ENCODE measurements at places on chromosomes 16 and 17. TPM values are rescaled to one million over a fixed set of nuclear protein-coding genes. Genes with fewer than 3 reads are reported as not detected.

- no peak for DNase-seq
Measured at GRCh38 chr17:17815062-17815406, 21.8 kb downstream of the SREBF1 start.

DNA sequence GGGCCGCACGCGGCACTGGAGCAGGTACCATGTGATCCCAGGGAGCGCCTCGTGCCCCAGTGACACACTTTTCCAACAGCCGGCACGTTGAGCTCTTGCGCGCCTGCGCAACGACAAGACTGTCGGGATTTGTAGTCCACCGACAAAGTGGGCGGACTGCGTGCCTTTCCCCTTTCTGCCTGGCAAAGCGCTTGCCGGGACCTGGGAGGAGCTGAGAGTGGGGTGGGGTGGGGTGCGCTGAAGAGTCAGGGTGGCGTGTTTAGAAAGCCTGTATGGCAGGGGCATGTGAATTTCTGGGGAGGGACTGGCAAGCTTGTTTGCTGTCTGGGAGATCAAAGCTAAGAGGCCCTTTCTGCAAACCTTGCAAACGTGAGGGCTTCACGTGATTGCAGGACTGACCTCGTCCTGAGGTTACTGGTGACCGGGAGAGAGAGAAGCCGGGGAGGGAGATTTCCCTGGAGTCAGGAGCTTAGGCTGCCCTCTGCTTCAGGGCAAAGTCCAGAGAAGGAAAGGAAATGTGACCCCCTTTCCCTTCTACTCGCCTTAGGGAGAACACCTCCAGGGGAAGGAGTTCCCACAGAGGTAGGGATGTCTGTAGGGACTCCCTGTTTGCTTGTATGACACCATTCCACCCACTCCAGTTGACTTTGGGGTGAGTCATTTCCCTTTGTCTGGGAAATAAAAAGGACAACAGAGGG, 429 bp upstream of the NR1D1 start:
- peak; percentile 99 for DNase-seq

DNA sequence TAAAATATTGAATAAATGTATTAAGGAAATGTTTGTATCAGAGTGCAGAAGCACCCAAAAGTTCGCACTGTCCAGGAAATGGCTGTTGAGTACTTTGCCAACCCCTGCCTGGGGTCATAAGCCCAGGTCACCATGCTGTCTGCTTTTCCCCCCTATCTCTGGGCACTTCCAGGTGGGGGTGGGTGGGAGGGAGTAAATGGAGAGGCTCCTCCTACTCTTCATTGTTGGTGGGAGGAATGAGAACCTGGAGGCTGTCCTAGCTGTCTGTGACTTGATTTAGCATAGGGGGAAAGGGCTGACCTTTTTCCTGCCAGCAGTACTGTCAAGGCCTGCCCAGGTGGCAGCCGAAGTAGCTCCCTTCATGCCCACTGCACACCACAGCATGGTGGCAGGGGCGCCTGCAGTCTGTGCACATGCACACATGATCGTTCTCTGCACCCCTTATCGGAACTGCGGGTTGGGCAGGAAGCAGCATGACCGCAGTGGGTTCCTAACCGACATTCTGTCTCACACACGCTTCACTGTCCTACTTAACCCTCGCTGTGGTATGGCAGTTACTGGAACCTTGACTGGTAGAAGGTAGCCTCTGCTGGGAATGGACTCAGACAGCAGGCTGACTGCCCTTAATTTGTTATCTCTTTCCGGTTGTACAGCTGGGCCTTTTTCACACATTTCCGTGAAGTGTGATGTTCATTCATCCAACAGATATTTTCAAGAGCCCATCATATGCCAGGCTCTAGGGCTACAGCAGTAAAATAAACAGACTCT, 41.5 kb downstream of the LDHD start:
- peak; percentile 49 for DNase-seq

DNA sequence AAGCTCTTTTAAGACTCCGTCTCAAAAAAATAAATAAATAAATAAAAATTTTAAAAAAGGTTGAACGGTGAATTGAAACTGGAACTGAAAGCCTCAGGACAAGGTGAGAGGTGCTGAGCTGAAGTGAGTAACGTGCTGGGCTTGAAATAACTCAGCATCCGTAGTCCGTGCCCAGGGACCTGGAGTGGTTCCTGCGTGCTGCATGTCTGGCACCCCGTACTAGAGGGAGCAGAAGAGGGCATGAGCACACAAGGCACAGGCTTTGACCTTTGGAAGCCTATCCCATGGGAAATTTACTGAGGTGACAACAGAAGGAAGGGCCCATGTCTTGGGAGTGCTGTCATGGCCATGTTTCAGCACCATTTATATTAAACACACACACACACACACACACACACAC, 4.5 kb upstream of the MEIOB start:
- DNase-seq, result no peak

GRCh38 chr17:7328840-7329373, at the start of gene NEURL4:
Gene NEURL4, minus strand, starts transcription at chr17:7329335. Its CDS starts 23 bp downstream, at chr17:7329312.
- no peak for DNase-seq

GRCh38 chr17:37399265-37399803, 7.3 kb downstream of the ACACA start:
- peak; percentile 9 for DNase-seq

DNA sequence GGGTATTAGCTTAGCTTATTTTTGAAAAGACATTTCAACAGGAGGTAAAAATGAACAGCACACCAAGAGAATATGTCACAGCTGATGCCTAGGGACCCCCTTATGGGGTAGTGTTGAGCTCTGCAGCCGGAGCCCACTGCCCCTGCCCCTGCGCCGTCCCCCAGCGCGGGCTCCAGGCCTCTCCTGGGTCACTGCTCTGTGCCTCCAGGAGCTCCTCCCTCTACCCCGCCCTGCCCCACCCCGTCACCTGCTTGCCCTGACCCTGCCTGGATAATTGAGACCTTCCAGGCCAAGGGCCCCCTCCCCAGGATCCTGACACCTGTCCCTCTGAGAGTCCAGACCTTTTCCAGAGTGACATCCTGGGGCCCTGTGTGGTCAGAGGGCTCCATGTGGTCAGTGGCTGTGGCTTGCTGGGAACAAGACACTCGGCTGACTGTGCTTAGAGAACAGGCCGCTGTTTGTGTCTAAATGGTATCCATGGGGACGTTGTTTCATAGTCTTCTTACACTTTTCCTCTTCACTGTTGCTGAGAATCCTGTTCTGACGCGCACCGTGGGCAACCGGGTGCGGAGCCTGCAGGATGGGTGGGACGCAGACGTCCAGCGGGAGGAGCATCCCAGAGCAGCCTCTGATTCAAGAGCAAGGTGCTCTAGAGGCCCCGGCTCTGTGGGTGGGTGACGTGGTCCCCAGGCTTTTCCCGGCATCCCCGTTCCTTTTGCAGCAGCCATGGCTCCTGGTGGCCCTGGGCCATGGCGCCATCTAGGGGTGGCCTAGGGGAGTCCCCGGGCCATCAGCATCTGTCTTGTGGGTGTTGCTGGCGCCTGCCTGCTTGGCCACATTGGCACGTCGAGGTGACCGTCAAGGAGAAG, 20.0 kb upstream of the WFIKKN1 start:
- DNase-seq, result peak; percentile 65

DNA sequence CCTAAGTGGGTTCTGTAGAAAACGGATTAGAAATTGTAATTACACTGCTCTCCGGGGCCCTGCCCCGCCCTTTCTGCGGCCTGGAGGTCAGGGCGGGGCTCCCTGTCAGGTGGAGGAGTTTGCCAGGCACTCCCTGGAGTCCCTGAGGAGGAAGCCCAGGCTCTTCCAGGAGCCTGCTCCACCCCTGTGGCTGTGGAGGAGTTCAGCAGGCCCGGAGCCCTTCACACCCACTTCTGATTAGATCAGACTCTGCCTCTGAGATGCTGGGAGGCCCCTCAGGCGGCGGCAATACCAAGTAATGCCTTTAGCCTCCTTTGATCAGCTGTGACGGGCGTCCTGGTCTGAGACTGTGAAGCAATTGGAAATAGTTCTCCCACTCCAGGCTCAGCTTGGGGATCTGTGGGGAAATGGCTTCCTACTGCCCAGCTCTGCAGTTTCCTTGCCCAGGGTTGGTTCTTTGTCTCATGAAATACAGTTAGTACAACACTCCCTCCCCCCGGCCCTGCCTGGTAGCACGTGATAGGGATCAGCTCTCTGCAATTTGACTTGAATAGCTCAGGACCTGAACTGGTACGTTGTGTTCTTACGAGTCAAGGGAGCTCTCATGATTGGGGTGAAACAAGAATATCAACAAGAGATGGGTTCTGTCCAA, 22.3 kb downstream of the BAIAP2 start:
- DNase-seq, result peak; percentile 37

GRB7 gene
- total RNA-seq, result 0.22 TPM

GRAPL gene
- 108 TPM for total RNA-seq

SLC35G6 gene
- not detected for total RNA-seq

PNMT gene
- 2.8 TPM for total RNA-seq
